ENCODE measurements at places on chromosomes 6 and 20.

- no peak for DNase-seq
These were observed 38.0 kb downstream of the PHIP start for GRCh38 chr6:79040083-79040482.

DNA sequence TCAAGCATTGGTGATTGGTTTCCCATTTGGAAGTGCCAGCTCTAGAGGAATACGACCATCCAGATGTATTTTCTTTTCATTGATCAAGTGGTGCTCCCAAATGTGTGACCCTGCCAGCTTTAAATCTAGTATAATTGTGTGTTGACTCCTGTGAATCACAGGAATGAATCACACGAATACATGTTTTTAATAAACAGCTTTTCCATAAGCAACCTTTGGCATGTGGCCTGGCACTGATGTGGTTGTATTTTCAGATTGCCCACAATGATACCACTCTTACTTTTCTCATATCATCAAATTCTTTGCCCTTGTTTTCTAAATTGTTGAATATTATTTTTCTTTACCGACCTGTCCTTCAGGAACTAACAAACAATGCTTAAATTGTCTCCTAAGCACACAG is 367 bp downstream of the GSTA3 start:
- DNase-seq = no peak

- peak; percentile 64 for DNase-seq
These were observed 15.7 kb downstream of the HMGN4 start for GRCh38 chr6:26553635-26554446.

DNA sequence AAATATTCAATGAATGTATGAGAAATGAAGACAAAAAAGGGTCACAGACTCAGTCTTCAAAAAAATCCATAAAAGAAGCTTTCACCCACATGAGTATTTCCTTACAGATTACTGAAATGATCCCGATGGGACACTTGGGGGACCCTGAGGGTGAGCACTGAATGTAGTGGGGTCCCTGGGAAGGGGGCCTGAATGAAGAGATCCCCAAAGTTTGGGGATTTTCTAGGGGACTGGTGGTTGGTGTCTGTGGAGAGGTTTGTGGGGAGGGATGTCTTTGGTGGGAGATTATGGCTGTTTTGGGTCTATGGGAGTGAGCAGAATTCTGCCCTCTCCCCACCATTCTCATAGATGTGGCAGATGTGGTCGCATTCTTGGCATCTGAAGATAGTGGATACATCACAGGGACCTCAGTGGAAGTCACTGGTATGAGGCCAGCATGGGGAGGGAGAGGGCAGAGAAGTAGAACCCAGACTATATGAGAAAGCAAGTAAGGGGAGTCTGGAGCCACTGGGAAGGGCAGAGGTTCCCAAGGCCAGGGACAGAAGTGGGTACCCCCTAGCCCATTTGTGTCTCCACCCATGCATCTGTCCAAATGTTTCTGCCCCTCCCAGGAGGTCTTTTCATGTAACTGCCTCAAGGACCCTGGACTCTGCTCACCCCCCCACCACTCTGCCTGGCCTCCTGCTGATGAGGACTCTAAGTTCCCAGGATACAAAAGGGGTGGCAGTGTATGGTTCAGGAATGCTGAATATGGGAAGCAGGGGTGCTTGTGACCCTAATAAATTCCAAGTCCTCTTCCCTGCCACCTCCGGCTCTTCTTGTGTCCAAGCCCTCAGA is 1.8 kb downstream of the HSD17B8 start:
- no peak for DNase-seq

DNA sequence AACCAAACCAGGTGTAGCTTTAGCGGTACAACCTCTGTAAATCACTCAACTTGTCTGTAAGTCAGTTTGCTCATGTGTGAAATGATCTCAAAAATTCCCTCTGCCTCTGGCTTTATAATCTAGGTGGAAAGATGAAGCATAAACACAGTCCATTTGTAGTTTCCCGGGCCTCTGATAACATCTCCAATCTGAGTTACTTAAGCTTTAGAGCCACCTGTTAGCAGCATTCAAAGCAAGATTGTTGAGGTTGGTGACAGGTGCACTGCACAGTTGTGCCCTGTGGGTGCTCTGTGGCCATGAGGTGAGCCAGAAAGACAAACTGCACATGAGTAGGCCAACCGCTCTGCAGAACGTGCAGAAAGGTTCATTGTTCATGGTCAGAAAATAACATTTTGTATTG is 53.7 kb downstream of the MOCS1 start:
- DNase-seq = no peak

GRCh38 chr6:99550046-99550748 is 18.3 kb downstream of the CCNC start:
- DNase-seq = no peak
